ENCODE measurements at places on chromosomes 1 and 21.
A peak's percentile ranks its signal among the peaks of the same experiment; 100 is the strongest.

DNA sequence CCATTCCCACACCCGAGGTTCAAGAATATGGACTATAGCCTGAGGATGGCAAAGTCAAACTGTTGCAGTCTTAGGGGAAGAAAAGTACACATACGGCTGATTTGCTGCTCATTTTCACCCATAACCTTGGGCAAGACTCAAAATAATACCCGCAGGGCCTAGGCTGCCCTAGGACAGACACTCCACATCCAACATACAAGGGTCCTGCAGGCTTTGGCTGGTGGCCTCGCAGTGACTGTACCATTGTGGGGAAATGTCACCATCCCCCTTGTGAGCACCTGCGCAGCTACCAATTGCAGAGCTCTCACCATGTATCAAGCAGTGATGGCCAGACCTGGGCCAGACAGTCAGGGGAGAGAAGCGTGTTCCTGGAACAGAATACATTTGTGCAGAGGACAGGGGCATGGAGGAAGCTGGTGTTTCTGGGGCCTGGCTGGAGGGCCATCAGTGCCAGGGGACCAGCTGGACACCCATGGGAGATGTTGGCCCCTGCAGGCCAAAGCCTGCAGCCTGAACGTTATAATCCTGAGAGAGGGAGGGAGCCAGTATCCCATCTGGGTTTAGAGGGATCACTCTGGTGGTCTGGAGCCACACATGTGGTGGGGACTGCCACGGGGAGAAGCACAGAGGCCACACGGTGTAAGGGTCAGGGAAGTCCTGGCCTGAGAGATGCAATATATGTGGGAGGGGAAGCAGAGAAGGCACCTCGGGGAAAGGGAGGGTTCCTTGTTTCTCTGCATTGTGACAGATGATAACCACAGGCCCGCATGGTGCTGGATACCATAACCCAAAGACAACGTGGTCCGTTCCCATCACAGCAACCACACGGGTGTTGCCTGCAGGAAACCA, 101.2 kb downstream of the GLIS1 start:
- peak; percentile 3 for DNase-seq

DNA sequence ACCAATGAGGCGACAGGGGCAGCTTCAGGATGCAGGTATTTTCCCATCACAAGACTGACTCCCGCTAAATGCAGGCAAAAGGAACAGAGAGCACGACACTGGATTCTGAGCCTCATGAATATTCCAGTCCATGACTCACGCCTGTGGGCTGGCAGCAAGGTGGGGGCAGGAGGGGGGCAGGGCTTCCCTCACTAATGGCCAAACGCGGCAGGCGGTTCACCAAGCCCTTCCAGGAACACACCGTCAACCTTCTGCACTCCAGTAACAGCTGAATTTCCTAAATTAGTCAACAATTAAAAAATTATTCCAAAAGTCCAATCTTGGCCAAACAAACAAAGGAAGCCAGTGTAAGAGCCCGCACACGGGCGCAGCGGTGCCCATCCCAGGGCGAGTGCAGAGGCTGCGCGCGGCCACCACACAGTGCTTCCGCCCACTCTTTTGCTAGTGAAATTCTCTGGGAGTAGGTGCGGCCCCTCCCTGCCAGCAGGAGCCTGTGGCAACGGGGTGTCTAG, 12.5 kb upstream of the GPR153 start:
- DNase-seq, result no peak

GRCh38 chr1:27531959-27532685, 42.2 kb upstream of the WASF2 start:
- no peak for DNase-seq

- no peak for DNase-seq
Measured at GRCh38 chr1:226220473-226221189, 2.8 kb upstream of the MIXL1 start.

DNA sequence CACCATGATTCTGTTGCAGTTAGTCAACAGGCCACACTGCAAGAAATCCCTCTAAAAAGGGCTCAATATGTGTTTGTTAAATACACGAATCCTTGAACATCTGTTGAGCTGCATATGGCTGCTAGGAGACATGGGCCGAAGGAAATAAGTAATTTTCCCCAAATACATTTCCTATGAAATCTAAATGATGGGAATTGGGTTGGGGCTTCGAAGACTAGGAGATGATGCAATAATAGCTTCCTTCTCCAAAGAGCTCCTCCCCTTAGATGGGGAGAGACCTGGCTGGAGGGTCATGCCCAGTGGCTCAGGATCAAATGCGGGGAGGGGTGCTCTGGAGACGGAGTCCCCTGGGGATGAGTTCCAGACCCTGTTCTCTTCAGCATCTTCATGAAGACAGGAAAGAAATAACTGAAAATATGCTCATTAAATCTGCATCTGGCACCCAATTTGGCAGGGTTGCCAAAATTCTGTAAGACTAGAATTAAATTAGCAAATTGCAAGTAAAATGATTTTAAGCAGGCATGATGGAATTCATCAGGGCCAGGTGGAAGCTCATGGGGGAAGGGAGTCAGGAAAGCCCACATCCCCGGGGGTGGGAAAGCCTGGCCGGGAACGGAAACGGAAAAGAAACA, 165.0 kb upstream of the EDN2 start:
- no peak for DNase-seq

- no peak for DNase-seq
Measured at GRCh38 chr1:62844030-62844429, 60.1 kb downstream of the ATG4C start.

DNA sequence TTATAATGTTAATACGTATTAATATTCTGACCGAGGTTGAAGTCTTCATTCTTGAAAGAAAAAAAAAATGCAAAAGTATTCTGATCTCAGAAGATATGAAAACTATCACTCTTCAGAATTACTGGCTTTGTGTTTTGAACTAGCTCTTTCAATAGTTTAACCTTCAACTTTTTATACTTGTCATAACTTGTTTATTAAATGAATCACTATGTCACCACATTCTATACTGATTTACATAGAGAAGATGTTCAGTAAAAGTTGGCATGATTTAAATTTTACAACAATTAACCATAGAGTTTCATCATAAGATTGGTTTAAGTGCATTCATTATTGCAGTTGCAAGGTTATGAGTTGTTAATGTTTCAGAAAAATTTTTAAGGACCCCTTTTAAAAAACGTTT, 57.3 kb downstream of the HS2ST1 start:
- DNase-seq, result no peak

DNA sequence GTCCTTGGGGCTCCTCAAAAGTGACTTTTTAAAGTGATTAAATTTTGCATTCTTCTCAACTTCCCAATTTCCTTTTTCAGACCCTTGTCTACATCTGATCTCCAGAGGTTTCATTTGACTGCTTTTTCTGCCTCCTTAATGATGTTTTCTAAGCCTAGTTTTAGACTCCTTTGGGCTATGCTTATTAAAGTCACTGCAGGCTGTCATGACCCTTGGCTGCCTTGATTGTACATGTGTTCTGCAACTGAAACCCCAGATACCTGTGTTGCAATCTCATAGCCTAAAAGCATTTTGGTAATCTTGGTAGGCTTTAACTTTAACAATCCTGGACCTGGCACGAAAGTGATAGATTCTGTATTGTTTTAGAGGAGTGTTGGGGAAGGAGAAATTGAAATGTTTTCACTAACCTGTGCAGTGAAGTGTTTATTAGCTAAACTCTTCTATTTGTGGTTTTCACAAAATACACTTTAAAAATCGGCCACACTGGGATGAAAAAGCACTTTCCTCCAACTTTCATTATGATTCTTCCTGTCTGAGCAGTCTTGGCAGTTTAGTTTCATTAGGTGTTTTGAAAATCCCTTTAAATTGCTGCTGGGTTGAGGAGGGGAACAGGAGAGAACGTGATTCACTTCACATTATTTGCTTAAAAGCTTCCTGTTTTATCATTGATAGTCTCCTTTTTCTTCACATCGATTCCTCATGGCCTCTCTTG, 4.9 kb downstream of the MACO1 start:
- peak; percentile 53 for DNase-seq

DNA sequence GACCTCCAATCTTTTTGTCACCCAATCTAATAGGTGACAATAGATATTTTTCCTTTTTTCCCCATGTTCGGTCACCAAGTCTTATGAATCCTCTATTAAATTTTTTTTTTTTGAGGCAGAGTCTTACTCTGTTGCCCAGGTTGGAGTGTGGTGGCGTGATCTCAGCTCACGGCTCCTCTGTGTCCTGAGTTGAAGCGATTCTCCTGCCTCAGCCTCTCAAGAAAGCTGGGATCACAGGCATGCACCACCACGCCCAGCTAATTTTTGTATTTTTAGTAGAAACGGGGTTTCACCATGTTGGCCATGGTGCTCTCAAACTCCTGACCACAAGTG, 42.5 kb upstream of the MTF1 start:
- DNase-seq, result no peak

GRCh38 chr1:65894738-65895605, 102.3 kb downstream of the PDE4B start:
- DNase-seq, result no peak

- no peak for DNase-seq
Measured at GRCh38 chr1:86787621-86788020, 83.2 kb downstream of the SH3GLB1 start.

- DNase-seq, result no peak
Measured at GRCh38 chr1:53540604-53541262, 81.5 kb downstream of the DMRTB1 start.

- DNase-seq, result no peak
Measured at GRCh38 chr21:34971656-34972055, 77.4 kb downstream of the RUNX1 start.

- DNase-seq, result no peak
Measured at GRCh38 chr1:225891229-225891972, 2.5 kb upstream of the LEFTY1 start.

DNA sequence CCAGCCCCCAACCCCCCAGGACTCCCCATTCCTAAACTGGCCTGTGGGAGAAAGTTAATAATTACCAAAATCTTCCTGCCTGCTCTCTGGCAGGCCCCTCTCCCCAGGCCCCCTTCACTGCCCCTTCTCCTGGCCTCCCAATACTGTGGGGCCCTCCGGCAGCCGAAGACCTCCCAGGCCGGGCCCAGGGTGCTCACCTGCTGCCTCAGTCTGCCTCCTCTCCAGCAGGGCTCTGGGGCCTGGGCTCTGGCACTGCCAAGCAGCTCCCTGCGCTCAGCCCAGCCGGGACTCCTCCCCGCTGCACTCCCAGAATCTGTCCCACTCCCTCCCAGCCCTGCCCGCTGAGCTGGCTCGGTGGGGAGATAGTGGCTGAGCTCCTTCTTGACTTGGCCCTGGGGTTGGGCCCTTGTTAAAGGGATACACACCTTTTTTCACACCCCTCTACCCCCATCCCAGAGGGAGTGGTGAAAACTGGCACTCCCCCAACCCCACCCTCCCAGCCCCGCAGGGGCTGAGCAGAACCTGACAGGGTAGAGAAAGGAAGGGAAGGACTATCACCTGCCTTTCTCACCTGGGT, at the start of gene S100A16:
Gene S100A16 (minus strand): TSS at position 383 of the 577 bp plus-strand sequence. CDS start 4,986 bp downstream, outside the sequence.
- no peak for DNase-seq

- peak; percentile 24 for DNase-seq
Measured at GRCh38 chr1:37410815-37411214, 63.6 kb upstream of the ZC3H12A start.

DNA sequence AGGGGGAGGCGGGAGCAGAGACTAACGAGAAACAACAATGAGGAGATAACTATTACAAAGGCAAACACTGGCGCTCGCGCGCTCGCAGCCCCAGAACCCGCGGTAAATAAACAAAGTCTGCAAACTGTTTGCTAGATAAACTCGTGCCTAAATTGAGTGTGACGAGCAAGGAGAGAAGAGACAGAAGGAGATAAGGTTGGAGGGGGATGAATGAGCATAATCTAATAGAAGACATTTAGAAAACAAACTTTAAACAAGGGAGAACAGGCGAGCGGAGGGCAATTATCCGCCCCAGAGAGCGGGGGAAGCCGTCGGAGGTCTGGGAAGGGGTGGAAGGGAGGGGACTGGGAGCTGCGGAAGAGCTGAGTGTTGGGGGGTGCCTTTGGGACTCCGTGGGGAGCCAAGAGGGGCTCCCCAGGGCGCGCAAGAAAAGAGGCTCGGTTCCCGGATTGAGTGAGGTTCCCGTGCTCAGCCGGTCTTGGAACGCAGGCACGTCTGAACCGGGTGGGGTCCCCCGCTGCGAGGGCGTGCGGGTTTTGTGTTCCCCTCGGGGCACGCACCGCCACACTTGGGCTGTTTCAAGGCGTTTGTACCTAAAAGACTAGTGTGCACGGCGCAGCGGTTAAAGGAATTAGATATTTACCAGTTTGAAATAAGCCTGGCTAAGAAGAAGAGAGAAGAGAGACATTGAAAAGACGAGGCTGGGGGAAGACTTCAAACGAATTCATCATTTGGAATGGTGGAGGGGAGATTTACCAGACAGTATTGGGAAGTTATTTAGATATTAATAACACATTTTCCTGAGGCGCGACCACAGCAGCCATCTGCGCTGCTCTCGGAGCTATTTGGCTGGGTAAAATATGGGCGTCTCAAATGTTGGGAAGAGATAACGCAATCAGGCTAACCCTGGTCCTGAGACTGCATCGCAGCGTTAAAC, 10.6 kb downstream of the PAX7 start:
- DNase-seq, result no peak

All from OCI-M1 (cell line).